ENCODE measurements at places on chromosomes 2 and 18.

- DNase-seq = no peak
These were observed 112.1 kb downstream of the GLI2 start for GRCh38 chr2:120847700-120848321.

DNA sequence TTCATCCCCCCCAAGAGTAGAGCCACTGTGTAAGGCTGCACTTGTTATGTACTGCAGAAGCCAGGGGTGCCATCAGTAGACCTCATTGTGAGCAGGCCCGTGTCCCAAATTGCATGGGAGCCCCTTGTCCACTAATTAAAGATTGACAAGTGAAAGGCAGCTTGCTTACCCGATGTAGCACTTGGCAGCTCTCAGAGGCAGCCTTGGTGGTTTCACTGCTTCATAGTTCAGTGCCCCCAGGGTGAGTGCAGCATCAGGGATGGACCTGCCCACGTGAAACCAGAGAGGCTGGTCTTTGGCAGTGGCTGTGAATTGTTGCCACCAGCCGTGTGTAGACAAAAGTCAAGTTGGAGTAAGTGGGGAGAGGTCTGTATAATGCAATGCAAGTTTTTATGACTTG lies 13.3 kb downstream of the TUBB6 start:
- DNase-seq = no peak

GRCh38 chr2:7881466-7881865 lies 800.4 kb upstream of the ID2 start:
- DNase-seq = no peak

DNA sequence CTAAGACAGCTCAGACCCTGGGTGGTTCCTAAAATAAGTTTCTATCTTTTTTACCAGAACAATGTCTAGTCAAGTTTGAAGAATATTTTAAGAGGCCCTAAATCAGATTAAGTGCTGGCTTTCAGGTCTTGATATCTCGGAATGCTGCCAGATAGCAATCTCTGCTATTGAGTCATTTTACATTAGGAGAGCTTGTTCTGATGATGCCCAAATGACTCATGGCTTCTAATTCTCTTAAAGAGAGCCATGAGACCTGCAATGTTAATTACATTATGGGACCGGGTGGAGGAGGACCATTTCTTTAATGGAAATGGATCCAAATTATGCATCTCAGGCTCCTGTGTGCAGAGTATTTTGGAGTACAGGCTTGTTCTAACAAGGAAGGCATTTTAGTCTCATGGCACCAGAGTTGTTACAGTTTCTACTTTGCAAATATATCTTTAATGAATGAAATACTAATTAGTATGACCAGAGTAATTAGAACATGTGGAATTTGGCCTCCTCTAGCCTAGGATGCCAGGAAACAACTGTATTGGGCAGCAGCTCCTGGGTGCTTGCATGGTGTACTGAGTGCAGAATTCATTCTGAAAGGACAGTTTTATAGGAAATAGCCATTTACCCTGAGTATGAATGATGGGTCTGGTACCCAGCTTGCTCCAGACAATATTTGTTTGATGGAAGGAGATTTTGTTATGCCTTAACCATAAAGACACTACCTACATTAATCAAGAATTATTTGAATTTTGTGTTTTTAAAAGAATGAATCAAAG lies 94.0 kb upstream of the SULT1C3 start:
- DNase-seq = no peak

DNA sequence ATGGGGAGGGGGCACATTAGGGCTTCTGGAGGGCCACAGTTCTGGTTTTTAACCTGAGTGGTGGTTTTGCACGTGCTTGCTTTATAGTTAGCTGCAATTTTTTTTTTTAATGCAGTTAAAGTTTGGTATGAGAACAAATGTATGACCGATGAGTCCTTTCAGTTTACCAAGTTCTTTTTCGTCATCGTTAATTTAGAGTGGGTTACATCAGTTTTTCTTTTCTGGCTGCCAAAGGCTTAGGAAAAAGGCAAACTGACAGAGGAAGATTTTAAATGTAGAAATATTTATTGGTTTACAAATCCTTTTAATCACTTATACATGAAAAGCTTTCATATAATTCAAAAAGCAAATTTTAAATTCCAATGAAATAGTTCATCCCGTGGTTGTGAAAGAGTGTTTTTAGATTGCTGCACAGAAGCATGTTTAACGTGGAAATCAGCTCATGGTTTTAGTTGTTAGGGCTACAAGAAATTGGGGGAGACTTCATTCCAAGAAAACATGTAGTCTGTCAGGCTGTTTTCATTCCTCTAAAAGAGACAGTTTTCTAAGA lies 82.9 kb downstream of the MSH2 start:
- DNase-seq = no peak

DNA sequence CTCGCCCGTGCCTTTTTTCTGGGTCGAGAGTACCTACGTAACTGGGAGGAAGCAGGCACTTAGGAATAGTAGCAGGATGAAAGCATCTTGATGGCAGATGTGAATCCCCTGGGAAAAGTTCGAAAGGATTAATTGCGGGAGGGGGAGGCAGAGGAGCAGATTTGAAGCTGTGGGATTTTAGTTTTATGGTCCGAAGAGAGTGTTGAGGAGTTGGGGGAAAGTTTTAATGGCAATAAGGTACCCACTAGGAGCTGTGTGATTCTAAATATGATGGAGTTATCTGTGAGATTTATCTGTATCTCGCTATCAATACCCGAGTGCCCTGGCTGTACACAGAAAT lies 1.1 kb downstream of the AGFG1 start:
- DNase-seq = no peak

DNA sequence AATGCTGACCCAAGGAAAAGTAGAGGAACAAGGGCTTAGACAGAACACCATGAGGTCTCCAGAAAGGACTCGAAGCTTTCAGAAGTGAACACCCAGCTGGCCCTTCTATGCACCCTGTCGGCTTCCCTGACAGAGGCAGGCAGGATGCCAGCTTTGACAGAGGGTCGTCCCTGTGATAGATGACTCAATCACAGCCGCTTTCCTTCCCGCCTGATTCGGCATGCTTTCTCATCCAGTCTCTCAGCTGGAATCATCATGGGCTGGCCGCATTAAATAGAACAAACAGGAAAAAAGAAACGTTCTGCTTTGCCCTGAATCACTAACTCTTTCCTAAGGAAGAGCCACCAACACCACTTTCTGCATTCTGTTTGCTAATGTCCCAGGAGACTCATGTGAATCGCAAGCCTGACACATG lies 140.3 kb upstream of the RAB12 start:
- no peak for DNase-seq

- no peak for DNase-seq
These were observed 18.2 kb downstream of the MSH6 start for GRCh38 chr2:47801118-47801517.

DNA sequence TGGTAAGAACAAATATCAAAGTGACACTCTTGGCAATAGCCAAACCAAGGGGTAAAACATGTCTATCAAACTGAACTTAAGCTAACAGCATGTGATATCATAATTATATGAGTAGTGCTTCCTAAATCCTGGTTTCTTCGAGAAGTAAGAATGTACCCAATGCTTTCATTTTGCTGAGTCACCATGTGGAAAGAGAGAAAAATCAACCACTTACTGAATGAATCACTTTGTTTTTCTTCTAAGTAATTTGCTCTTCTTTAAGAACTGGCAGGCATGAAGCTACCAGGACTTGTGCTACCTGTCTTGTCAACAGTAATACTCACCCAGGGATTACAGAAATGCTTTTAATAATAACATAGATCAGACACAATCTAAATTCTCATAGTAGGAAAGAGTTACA lies 19.0 kb upstream of the DUSP19 start:
- DNase-seq = no peak

GRCh38 chr18:2171840-2172625 lies 399.3 kb downstream of the METTL4 start:
- no peak for DNase-seq

DNA sequence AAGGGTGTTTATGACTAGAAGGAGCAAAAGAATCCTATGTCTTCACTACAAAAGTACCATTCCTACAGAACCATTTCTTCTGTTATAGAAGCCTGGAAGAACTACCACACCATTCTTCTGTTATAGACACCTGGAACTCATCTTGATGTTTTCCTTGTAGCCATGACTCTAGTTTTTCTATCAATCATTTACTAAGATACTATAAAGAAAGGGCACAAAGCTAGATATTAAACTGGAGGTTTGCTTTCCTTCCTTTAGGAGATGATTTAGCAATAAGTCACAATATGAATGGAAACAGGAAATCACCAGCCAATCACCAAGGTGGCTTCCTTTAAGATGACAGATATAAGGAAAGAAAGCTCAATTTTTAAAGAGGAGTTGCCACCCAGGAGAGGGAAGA lies 100.3 kb upstream of the NEUROD1 start:
- DNase-seq = no peak

GRCh38 chr18:34322365-34323289 lies 97.9 kb upstream of the NOL4 start:
- DNase-seq = peak; percentile 51

DNA sequence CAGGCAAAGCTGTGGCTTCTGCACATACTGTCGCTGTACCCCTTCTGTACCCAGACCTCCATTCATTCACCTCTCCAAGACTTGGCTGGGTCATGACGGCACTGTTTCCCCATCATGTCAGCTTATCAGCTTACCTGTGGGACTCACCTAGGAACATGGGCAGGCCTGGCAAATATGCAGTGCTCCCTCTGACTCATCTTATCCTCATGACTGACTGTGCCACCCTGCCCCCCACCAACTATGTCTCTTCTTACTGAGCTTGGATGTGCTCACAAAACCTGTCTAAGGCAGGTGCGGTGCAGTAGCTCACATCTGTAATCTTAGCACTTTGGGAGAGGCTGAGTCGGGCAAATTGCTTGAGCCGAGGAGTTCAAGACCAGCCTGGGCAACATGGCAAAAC lies 152.4 kb downstream of the MGAT5 start:
- DNase-seq = no peak

DNA sequence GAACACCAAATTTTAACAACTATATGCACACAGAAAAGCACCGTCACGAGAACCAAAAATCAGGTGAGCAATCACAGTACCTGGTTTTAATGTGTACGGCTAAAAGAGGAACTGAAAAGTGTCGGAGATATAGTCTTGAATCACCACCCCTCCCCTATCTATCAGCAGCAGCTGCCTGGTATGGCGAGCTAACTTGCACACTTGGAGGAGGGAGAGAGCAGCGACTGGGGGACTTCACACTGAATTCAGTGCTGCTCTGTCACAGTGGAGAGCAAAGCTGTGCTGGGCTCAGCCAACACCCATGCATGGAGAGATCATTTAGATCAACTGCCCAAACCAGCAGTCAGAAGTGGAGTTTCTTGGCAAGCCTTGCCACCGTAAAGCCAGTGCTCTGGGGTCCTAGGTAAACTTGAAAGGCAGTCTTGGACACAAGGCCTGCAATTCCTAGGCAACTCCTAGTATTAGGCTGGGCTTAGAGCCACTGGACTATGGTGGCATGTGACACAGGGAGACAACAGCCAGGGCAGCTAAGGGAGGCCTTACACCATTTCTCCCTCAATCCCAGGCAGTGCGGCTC lies 89.2 kb upstream of the CD226 start:
- no peak for DNase-seq
